ENCODE measurements at places on chromosomes 4 and X. TPM values are rescaled to one million over a fixed set of nuclear protein-coding genes. Genes with fewer than 3 reads are reported as not detected.

EMCN gene
- total RNA-seq = not detected

DNA sequence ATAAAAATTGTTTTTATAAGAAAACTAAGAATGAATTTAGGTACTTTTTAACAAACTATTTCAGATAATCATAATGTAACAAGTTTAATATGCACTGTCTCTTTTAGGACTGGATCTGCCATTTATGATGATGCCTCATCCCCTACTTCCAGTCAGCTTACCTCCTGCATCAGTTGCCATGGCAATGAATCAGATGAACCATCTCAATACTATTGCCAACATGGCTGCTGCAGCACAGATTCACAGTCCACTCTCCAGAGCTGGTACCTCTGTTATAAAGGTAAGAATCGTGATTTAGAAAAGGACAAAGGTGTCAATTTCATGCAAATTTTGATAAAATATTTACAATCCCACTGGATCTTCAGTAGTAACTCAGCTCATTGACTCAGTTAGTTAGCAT is 566.2 kb downstream of the DACH2 start:
- no peak for DNase-seq

- DNase-seq = no peak
These were observed 13.7 kb downstream of the ARX start for GRCh38 chrX:25001808-25002660.

- DNase-seq = no peak
These were observed 69.6 kb upstream of the C4orf50 start for GRCh38 chr4:6087669-6088341.

DNA sequence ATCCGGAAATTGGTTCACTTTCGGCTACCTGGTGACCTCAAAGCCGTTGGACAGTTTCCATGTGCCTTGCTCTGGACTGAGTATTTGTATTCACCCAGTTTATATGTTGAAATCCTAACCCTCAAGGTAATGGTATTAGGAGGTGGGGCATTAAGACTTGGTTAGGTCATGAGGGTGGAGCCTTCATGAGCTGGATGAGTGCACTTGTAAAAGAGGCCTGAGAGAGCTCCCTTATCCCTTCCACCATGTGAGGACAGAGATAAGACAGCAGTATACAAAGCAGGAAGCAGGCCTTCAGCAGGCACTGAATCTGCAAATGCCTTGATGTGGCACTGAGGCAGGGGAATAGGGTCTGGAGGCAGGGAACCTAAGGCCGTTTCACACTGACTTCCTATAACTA is 5.3 kb upstream of the OPHN1 start:
- no peak for DNase-seq

DNA sequence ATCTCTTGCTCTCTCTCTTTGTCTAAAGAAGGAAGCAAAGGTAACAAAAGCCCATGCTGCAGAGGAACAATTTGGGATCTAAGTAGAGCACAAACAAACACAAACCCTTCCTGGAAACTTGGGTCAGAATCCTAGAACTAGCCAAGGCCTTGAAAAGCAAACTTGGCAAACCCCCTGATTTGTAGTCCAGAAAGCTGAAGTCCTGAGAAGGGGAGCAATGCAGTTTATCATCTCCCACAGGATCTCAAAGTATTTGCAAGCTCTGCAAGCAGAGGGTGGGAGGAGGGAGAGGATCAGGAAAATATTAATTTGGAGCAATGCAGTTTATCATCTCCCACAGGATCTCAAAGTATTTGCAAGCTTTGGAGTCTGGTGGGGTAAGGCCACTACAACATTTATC is 379.5 kb upstream of the FGF13 start:
- no peak for DNase-seq

All from CD4-positive, CD25-positive, alpha-beta regulatory T cell (primary cell).